ENCODE measurements at places on chromosomes 5 and 9.

- DNase-seq = no peak
Observed at GRCh38 chr5:150753863-150754262, 5.0 kb downstream of the DCTN4 start.

GRCh38 chr9:113416149-113416721, 5.7 kb downstream of the C9orf43 start:
- no peak for DNase-seq

DNA sequence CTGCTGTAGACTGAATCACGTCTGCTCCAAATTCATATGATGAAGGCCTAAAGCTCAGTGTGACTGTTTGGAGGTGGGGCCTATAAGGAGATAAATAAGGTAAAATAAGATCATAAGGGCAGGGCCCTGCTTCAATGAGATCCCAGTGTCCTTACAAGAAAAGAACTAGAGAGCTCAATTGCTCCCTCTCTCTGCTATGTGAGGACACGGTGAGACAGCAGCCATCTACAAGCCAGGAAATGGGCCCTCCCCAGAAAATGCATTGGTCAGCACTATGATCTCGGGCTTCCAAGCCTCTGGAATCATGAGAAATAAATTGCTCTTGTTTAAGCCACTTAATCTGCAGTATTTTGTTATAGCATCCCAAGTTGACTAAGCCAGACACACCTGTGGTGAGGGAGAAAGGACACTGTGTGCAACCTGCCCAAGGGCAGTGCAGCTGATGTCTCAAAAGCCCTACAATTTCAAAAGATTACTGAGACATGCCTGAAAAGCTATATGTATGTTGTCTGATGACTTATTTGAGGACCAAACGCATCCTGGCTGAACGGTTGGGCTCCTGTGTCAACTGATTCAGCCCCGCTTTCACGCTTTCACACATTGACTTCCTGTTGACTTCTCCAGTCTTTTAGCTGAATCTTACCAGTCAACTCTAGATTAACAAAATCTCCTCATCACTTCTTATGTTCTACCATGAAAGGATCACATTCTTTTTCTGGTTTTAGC, 13.2 kb downstream of the GZMK start:
- DNase-seq = peak; percentile 70

DNA sequence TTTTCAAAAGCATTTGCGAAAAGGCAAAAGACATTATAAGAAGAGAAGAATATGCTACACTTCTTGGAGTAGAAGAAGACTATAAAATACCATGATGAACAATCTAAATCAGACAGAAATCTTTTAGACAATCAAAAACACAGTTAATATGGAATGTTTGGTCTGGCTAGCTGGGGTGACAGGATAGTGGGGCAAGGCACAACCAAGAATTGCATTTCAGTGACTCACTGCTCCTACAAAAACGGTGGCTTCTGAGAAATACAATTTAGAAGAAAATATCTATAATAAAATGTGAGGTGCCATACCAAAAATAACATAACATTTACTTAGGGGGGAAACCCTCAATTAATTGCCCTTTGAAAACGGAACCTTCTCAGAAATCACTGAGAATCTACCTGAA, 363.4 kb downstream of the NPR3 start:
- no peak for DNase-seq

DNA sequence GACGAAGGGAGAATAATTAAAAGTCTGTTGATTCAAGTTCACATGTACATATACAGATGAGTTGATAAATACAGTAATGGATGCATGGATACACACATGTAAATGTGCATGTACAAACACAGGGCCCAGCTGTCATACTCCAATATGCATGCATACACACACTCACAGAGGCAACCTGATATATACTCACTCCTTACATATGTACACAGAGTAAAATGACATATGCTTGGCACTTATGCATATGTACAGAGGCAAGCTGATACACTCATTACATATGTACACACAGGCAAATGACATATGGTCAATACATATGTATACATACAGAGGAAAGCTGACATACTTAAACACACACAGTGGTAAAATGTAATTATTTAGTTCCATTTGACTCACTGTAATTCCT, 7.2 kb upstream of the TMEFF1 start:
- DNase-seq = no peak

- DNase-seq = no peak
Observed at GRCh38 chr9:22240619-22241018, 206.0 kb upstream of the DMRTA1 start.

DNA sequence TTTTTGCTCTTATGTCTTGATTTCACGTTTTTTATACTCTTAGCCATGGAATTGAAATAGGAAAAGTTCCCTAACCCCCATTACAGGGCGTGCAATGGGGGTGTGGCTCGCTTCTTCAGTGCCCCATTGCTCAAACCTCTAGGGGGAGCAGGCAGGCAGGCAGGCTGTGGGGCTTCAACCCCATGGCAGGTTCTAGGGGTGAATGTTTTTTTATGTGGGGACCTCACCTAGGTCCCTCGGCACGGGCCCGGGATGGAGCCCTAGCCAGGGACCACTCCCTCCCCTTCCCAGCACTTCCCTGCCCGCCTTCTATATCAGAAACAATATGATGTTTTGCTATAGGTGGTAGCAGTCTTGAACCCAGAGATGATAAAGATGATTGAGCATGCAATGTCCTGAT, 221.3 kb upstream of the SMC2 start:
- no peak for DNase-seq

DNA sequence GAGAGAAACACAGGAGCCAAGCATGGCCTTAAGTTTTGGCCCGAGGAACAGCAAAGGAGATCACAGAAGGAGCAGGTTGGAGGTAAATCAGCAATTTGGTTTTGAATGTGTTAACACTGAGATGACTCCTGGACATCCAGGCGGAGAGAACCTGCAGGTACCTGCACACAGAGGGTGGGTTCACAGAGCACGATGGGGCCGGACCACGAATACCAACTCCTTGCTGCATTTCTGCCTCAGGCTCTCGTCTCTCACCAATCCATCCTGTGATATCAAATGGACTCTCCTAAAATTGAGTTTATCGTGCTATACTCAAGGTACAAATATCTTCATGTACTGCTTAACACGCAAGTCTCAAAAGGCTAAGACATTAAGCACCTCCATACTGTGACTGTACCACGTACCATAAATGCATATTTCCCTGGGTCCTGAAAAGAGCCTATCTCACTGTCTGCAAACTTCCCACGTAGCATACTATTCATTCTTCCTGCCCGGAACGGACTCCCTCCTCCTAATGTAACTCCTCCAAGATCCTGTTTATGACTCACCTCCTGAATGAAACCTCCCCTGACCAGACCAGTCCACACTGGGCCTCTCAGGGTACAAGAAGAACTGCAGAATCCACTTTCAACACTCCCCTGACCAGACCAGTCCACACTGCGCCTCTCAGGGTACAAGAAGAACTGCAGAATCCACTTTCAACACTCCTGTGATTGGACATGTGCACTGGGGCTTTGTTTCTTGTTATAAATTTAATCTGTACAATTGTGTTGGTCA, 380.8 kb upstream of the RFX3 start:
- DNase-seq = no peak

- DNase-seq = no peak
Observed at GRCh38 chr5:148786456-148786855, 40.0 kb upstream of the ADRB2 start.

GRCh38 chr5:133818031-133818431, 150.4 kb downstream of the C5orf15 start:
- no peak for DNase-seq

DNA sequence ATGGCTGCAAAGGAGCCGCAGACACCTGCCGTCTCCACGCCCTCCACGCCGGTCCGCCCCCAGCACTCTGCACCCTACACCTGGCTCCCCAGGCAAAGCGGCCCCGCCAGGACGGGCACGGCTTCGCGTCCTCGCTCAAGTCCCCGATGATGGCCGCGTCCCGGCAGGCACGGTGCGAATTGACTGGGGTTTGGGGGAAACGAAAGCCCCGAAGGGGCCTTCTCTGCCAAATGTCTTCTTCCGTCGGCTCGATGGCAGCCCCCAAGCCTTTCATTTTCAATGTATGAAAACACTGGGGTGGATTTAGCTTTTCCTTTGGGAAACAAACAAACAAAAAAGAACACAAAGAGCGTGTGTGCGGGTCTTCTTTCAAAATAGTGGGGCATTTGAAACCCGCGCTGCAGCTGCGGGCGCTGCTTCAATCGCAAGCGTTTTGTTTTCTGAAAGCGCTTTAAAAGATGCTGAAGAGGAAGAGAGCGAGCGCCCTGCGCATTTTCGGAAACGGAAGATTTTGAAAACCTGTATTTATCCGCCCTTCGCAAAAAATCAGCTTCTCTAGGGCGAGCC, 160.0 kb downstream of the RMI1 start:
- DNase-seq = peak; percentile 81

DNA sequence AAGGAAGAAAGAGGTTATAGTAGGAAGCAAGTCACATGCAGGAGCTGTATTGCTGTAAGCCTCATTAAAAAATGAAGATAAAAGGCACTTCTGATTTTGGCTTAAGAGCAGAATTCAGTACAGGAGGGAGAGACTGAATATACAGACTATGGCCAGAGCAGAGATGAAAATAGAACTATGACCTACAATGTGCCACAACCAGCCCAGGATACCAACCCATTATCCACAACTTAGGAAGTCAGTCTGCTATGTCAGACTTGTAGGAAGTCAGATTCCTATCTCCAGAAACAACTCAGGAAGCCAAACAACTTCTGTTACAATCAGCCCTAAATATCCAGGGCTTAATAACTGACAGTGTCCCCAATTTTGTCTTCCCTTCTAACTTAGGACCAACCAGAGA, 156.2 kb upstream of the ANKH start:
- no peak for DNase-seq

- DNase-seq = no peak
Observed at GRCh38 chr9:107793541-107793940, 304.0 kb upstream of the KLF4 start.

GRCh38 chr9:113452113-113452605, 11.4 kb upstream of the RGS3 start:
- DNase-seq = no peak

DNA sequence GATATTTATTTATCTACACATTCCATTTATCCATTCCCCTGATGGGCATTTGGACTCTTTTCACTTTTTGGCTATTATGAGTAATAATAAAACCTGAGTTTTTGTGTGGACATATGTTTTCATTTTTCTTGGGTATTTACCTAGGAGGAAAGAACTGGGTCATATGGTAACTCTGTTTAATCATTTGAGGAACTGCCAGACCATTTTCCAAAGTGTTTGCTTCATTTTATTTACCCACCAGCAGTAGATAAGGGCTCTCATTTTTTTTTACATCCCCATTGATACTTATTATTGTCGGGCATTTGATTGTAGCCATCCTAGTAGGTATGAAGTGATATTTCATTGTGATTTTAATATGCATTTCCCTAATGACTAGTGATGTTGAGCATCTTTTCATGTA, 7.7 kb upstream of the PTPDC1 start:
- DNase-seq = no peak

DNA sequence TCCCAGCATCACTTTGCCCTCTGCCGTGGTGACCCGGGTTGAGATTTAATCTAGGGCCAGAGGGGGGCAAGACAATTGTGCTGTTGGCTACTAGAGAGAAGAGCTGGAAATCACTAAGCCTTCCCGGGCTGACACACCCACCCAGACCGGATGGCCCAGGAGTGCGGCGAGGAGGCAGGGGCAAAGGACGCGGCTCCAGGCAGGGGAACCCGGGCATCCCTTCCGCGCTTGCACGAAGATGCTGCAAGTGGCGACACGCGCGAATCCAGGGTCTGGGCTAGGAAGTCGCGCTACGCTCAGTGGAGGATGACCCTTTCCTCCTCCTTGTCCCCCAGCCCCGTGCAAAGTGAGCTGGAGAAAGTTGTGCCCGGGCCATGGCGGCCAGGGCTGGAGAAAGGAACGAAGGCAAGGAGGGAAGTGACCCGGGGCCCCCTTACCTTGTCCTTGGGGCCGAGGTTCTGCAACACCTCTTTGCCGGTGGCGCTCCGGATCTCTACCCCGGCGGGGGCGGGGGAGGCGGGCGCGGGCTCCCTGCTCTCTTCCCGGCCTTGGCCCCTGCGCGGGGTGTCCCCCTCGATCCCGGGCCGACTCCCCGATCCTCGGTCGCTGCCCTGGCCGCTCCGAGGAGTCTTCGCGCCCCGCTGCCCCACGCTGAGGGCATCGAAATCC, 693 bp downstream of the DPYSL3 start:
- peak; percentile 83 for DNase-seq

- DNase-seq = no peak
Observed at GRCh38 chr9:35257986-35258659, 96.3 kb downstream of the UNC13B start.

GRCh38 chr9:128246471-128246870, 29.3 kb downstream of the GOLGA2 start:
- peak; percentile 38 for DNase-seq

DNA sequence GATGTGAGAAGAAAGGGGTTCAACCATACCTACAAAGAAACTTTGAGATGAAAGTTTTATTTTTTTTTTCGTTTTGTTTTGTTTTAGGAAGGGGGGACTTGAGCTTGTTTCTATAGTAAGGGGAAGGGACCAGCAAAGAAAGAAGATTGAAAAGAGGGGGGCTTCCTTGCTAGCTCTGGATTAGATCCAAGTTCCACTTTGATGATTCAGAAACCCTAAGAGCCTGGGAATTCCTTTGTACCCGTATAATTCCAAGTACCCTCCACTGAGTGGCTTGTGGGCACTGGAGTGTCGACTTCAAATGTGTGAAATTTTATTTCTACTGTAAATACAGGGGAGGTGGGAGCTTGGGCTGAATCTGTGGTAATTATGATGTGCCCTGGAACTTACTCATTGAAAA, 10.9 kb downstream of the MAMDC2 start:
- DNase-seq = no peak

DNA sequence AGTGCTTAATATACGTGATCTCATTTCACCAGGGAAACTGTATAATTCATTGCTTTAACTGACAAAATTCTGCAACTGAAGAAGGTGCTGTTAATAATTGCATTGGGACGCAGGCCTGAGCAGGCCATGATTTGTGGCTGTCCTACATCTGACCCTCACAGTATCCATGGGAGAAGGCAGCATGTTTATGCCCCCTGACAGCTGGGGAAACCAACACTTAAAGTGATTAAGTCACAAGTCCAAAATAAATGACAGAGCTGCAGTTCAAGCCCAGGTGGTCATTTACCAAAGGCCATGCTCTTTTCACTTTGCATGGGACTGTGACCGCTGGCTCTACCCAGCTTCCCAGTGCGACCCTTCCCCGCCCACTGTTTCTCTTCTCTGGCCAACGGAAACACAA, 30.5 kb upstream of the KCNMB1 start:
- no peak for DNase-seq

- DNase-seq = peak; percentile 64
Observed at GRCh38 chr9:87894998-87895625, 12.4 kb downstream of the SPATA31E1 start.

- DNase-seq = peak; percentile 80
Observed at GRCh38 chr9:129483415-129484351, 137.2 kb downstream of the C9orf50 start.

DNA sequence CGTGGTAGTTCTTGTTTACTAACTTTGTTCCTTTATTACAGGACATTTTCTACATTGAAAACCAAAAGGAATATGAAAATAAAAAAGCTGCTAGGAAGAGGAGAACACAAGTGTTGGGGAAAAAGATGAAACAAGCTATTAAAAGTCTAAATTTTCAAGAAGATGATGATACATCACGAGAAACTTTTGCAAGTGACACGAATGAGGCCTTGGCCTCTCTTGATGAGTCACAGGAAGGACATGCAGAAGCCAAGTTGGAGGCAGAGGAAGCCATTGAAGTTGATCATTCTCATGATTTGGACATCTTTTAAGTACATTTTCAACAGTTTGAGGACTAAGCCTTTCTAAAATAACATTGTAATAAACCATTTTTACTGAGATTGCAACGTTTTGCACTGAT, 23.8 kb downstream of the PHAX start:
- no peak for DNase-seq
